Iris pigment epithelial cell (primary cell): ENCODE measurements at places on chromosomes 12 and 14.

DNA sequence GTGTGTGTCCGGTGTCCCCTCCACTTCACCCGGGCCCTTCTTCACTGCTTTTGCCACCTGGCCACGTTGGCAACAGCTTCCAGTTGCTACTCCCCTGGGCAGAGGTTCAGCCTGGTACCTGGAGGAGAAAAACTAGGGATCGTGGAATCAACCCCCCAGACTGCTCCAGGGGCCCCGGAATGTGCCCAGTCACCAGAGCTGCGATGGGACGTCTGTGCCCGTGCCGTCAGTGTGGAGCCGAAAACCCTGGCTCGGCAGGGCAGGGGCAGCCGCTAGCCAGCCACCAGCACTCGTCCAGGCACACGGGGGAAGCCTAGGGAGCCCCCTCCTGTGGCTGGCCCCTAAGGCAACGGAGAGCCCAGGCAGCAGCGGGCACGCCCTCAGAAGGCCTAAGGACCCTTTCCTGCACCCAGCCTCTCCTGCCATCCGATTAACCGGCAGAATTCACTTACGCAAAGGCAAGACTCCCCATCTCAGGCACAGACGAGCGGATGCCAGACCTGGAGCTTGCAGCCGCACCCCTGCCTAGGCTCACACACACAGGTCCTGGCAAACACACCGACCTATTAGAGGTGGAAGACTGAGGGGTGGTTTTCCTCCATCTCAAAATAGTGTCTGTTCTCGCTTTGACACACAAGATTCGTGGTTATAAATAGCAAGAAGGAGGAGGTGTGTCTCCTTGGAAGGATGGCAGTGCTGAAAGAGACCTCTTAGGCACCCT, 62.6 kb downstream of the FBXL14 start:
- DNase-seq = no peak

GRCh38 chr12:104215638-104216297, at the start of gene TXNRD1:
Gene TXNRD1, plus strand, starts transcription at chr12:104215779. Its CDS starts 24 bp downstream, at chr12:104215803.
- DNase-seq = peak; percentile 85

GRCh38 chr12:76080017-76080728, 4.3 kb downstream of the NAP1L1 start:
- DNase-seq = peak; percentile 42

- DNase-seq = no peak
Observed at GRCh38 chr14:99966037-99966835, 99.0 kb upstream of the EVL start.

- DNase-seq = peak; percentile 41
Observed at GRCh38 chr14:76267322-76268046, 108.5 kb upstream of the ESRRB start.

GRCh38 chr14:100776681-100777365, 49.1 kb upstream of the MEG3 start:
- no peak for DNase-seq

GRCh38 chr12:67217647-67218046, 51.5 kb upstream of the CAND1 start:
- no peak for DNase-seq

- DNase-seq = peak; percentile 12
Observed at GRCh38 chr14:37195327-37195726, 2.4 kb upstream of the MIPOL1 start.

GRCh38 chr14:85115921-85116320, 414.0 kb upstream of the FLRT2 start:
- no peak for DNase-seq

DNA sequence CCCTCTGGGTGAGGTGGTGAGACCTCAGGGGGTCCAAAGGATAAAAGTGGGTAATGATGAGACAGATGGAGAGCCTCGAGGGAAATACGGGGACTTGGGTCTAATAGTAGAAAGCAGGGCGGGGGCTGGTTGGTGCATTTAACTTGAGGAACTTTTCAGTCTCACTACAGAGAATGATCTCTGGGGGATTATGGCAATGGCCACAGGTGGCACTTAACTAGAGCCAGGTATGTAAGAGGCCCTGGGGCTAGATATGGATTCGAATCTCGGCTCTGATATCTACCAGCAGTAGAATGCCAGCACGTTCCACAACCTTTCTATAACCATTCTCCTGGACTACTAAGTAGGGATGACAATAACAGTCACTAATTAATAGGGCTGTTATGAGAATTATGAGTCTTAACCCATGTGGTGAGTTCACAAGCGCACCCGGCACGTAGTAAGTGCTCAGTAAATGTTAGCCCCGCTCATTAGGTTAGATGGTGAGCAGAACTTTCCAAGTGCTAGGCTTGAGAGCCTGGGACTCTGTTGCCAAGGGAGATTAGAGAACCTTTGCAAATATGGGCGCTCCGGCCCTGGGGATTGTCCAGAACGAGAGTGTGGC, 888 bp upstream of the PLXNC1 start:
- DNase-seq = no peak

- no peak for DNase-seq
Observed at GRCh38 chr14:104989236-104989950, 3.8 kb downstream of the CLBA1 start.

GRCh38 chr12:13788626-13789025, 192.8 kb downstream of the GRIN2B start:
- DNase-seq = no peak

- DNase-seq = peak; percentile 88
Observed at GRCh38 chr12:52903285-52903854, 1.5 kb downstream of the KRT8 start.

DNA sequence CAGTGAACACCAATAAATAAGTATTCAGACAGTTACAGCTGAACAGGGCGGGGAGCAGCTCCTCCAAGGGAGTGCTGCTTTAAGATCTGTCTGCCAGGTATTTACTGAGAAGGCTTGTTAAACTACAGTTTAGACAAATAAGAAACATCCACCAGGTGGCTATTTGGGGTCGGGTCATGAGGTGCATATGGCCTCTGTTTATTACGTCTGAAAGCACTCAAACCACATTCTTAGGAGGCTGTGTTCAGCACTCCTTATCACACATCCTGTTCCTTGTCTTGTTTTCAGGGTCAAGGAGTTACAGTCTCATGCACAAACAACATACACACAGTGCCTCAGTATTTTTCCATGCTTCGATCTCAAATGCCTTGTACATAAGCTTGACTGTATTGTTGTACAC, 78.8 kb downstream of the KCNMB4 start:
- DNase-seq = peak; percentile 12

GRCh38 chr12:57210926-57211692, 5.5 kb upstream of the NXPH4 start:
- no peak for DNase-seq

DNA sequence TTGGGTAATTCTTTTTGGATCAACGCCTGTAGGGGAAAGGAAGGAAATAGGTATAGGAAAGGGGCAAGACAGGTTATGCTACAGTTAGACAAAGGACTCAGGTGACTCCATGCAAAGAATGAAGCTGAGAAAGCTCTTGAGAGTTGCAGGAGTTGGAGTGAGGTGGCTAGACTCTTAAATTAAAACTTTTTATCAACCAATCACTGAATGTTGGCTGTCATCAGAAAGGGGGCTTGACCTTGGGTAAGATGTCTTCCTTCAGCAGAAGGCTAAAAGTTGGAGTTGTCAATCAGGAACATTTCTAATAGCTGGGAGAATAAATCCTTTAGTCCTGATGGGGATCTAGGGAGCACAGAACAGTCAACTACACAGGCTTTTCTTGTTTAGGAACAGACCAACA, 595.4 kb downstream of the SLC16A7 start:
- DNase-seq = no peak

DNA sequence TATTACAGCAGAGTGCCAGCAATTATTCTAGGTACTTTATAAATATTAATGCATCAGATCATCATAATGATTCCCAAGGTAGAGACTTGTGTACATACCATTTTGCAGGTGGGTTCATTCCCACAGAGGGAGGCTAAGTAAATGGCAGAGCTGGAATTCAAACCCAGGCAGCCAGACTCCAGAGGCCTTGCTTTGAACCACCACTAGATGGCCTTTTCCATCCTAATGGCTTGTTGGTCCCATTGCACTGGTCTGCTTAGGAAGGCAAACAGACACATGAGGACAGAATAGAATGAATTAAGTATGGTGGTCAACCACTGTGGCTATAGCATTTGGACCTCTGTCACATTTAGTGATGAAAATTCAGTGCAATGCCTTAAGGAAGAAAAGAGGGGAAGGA, 158.7 kb downstream of the METTL25 start:
- DNase-seq = peak; percentile 29

GRCh38 chr14:93094121-93094918, 21.4 kb downstream of the ITPK1 start:
- DNase-seq = no peak

DNA sequence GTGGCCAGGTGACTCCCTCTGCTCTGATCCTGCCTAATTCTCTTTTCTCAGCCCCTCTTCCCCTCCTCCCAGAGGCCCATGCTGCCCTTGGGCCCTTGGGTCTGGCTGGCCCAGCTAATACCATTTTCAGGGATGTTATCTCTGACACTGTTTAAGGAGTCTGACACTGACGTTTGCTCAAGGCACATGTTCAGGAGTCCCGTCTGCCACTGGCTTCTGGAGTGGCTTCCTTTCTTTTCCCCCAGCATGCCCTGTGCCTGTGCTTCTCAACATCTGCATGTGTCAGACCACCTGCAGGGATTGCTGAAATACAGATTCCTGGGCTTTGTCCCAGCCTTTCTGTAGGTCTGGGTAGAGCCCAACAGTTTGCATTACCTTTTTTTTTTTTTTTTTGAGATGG, 128.9 kb downstream of the BCL11B start:
- no peak for DNase-seq

GRCh38 chr14:105532735-105533141, 6.4 kb downstream of the TMEM121 start:
- DNase-seq = peak; percentile 16

- peak; percentile 75 for DNase-seq
Observed at GRCh38 chr12:62332598-62332997, 72.4 kb downstream of the USP15 start.

GRCh38 chr12:116691205-116691604, 46.7 kb downstream of the SPRING1 start:
- DNase-seq = no peak

DNA sequence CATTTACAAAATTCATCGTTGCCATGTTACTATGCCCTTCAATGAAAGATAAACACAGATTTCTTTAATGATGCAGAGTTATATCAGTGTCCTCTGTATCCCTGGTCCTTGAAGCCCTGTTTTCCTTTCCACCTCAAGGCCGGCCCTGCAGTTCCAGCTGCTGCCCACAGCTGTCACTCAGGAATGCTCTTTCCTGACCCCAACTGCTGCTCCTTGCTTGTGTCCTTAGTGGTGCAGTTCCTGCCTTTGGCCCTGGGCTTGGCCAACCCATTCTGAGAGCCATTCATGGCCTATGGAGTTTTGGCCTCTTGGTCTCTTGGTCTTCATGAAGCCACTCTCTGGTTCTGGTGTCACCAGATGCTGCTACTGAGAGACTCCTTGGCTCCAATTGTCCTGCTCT, 93.1 kb downstream of the GAS2L3 start:
- no peak for DNase-seq

DNA sequence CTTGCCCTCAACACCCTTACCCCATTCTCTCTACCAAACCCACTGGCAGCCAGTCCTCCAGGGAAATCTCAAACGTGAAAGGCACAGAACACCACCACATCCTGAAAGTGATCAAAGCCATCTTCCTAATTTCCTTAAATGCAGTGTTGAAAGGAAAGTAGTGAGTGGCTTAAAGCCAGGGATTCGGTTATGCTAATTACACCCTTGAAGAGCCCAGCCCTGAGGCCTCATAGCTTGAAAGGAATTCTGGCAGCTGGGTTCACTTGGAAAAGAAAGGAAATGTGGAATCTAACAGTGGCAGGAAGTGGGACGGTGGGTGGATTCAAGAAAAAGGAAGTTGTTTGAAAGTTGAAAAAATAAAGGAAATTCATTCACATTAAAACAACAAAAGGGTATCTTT, 73.0 kb upstream of the FICD start:
- DNase-seq = no peak

- DNase-seq = no peak
Observed at GRCh38 chr12:86349196-86349595, 93.0 kb upstream of the MGAT4C start.

- no peak for DNase-seq
Observed at GRCh38 chr12:72111706-72112105, 160.5 kb upstream of the TRHDE start.

- DNase-seq = no peak
Observed at GRCh38 chr12:45768194-45768593, 38.7 kb downstream of the ARID2 start.

- peak; percentile 1 for DNase-seq
Observed at GRCh38 chr12:52561880-52562449, 9.0 kb upstream of the KRT71 start.

- peak; percentile 44 for DNase-seq
Observed at GRCh38 chr14:96164861-96165490, 39.7 kb upstream of the BDKRB2 start.

DNA sequence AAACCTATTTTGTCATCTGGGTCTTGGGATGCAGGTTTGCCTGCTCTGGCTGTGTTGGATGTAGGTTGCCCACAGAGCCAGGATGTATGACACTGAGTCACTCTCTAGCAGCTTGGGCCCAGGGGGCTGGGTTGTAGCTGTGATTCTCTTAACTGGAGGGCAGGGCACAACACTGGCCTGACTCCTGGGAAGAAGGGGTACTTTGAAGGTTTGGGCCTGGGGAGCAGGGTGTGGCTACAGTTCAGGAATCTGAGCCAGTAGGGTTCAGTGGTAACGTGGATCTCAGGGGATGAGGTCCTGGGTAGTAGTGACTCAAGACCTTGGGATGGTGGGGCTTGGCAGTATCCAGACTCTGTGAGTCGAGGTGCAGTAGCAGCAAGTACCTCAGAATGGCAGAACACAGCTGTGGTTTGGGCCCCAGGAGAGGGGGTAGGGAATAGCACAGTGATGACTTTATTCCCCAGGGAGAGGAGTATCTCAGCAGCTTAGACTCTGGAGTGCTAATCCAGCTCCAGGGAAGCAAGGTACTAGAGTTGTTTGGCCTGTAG, 25.7 kb downstream of the TBC1D15 start:
- peak; percentile 82 for DNase-seq

DNA sequence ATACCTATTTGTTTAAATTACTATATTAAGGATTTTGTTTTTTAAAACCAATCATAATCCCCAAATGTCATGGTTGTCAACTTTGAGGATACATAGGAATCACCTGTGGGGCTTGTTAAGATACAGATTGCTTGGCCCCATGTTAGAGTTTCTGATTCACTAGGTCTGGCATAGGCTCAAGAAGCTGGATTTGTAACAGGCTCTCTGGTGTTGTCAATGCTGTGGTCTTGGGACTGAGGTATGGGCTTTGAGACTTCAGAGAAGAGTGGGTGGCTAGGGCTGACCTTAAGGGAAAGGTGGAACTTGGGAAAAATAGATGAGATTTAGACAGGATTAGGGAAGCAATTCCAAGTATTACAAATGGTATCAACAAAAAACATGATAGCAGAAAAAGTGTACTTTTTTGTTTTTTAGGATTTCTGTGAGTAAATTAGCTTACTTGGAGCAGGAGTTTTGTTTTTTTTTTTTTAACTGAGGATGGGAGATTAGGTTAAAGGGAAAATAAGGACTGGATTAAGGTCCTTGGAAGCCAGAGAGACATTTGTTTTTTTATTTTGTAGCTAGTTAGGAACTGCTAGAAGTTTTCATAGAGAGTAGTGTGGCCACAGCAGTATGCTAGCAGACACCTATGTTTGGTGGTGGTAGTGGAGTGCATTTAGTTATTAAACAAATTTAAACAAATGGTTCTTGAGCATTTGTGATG, 88.6 kb downstream of the RAD51B start:
- peak; percentile 62 for DNase-seq

- no peak for DNase-seq
Observed at GRCh38 chr14:22305607-22306006, 283.4 kb downstream of the DAD1 start.

GRCh38 chr14:63632932-63633514, 8.6 kb downstream of the WDR89 start:
- no peak for DNase-seq

- no peak for DNase-seq
Observed at GRCh38 chr14:50117456-50117855, 1.1 kb upstream of the VCPKMT start.

GRCh38 chr12:108642269-108642870, 8.7 kb upstream of the SELPLG start:
- no peak for DNase-seq
